ENCODE measurements at places on chromosomes 3 and 15. TPM values are rescaled to one million over a fixed set of nuclear protein-coding genes. Genes with fewer than 3 reads are reported as not detected.

Gene P2RY14
- total RNA-seq = 4.5 TPM

Gene WDR93
- not detected for total RNA-seq

Gene MEF2A
- 145 TPM for total RNA-seq

Gene SCAMP5
- total RNA-seq = 4.5 TPM

Gene CCR5
- 1.4 TPM for total RNA-seq

Gene PGBD4
- total RNA-seq = 2.2 TPM

Gene ANKUB1
- total RNA-seq = not detected

Gene TTLL3
- total RNA-seq = 20.4 TPM

Gene TMEM40
- 4.8 TPM for total RNA-seq

Gene C2CD4A
- not detected for total RNA-seq

Gene HTR3E
- total RNA-seq = not detected

Measured in left cardiac atrium (tissue), 4 donors.